ENCODE measurements at places on chromosomes 1 and 21.

DNA sequence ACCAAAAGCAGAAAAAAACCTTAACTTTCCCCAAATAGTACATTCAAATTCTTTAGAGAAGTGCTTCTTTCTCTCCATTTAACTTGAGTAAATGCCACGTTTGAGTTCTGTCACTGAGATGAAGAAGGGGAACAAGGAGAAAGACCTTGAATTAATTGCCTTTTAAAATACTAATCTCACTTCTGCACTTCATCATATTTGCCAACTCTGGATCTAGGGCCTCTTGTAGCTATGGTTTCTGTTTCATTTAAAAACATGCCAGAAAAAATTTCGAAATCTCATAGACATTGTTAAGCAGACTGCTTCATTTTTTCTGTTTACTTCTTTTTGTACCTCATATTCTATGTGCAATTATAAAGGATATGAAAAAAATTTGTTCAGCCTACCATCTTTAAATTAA is 24.6 kb downstream of the MIXL1 start:
- DNase-seq, result no peak

DNA sequence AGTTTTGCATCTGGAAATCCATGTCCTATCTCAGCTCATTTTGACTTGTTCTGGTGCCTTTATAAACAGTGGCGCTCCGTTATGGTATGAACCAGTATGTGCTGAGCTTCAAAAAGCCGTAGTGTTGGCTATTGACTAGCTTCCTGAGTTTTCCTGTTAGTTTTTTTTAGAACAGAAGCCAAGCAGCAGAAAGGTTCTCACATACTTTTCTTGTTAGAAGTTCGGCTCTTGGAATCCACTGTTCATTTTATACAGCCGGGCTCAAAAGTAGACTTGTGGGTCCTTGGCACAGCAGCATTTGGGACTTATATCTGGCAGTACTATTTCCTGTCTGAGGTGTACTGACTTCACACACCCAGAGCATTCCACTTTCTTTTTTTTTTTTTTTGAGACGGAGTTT is 63.8 kb downstream of the TBCE start:
- no peak for DNase-seq

- no peak for DNase-seq
Measured at GRCh38 chr1:198627436-198628066, 11.3 kb upstream of the PTPRC start.

GRCh38 chr1:200524092-200524491 is 96.5 kb downstream of the KIF14 start:
- DNase-seq, result no peak

DNA sequence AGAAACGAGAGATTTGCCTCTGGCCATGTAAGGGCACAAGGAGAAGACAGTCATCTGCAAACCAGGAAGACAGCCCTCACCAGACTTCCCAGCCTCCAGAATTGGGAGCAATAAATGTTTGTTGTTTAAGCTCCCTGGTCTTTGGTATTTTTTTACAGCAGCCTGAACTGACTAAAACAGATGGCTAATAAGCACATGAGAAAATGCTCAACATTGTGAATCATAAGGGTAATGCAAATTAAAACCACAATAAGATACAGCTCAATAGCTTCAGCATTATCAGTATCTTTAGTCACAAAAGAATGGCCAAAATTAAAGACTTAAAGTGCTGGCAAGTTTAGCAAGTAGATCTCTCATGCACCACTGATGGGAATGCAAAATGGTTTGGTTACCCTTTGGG is 11.7 kb downstream of the UBE2G2 start:
- DNase-seq, result no peak

GRCh38 chr1:241645199-241645598 is 5.0 kb upstream of the CHML start:
- DNase-seq, result no peak

DNA sequence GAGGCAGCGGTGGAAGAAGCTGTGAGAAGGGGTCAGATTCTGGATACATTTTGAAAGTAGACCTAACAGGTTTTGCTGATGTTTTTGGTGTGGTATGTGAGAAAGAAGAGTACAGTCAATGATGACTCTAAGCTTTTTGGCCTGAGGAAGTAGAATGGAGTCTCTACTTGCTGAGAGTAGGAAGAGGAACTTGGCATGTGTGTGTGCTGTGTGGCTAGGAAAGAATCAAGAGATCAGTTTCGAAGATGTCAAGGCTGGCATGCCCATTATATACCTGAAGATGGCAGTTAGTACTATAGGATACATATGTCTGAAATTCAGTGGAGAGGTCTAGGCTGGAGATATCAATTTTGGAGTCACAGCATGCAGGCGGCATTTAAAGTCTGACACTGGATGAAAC is 64.4 kb downstream of the MAB21L3 start:
- DNase-seq, result no peak

DNA sequence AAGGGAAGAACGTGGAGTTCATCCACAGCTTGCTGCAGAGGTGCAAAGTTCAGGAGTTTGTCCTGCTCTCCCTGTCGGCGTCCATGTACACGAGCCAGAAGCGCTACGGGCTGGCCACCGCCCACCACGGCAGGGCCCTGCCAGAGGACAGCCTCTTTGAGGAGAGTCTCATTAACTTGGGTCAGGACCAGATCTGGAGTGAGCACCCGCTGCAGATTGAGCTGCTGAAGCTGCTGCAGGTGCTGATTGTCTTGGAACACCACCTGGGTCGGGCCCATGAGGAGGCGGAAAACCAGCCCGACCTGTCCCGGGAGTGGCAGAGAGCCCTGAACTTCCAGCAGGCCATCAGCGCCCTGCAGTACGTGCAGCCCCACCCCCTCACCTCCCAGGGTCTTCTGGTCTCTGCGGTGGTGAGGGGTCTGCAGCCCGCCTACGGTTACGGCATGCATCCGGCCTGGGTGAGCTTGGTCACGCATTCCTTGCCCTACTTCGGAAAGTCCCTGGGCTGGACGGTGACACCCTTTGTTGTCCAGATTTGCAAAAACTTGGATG is 73.8 kb upstream of the MORC3 start:
- no peak for DNase-seq
